ENCODE measurements at places on chromosomes 2 and 18.
A peak's percentile ranks its signal among the peaks of the same experiment; 100 is the strongest.

- DNase-seq, result no peak
Measured at GRCh38 chr18:74456349-74457042, 612 bp downstream of the DIPK1C start.

DNA sequence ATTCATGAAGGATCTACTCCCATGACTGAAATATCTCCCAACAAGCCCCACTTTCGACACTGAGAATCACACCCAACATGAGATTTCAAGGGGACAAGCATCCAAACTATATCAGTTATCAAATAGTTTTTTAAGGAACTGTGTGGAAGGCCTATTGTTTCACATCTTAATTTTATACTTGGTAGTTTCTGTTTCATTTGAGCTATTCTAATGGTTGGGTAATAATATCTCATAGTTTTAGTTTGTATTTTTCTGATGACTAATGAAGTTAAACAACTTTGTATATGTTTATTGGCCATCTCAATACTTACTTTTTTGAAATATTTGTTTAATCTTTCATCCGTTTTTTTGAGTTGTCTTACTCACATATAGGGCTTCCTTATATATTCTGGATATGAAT lies 135.0 kb downstream of the SCG2 start:
- no peak for DNase-seq

DNA sequence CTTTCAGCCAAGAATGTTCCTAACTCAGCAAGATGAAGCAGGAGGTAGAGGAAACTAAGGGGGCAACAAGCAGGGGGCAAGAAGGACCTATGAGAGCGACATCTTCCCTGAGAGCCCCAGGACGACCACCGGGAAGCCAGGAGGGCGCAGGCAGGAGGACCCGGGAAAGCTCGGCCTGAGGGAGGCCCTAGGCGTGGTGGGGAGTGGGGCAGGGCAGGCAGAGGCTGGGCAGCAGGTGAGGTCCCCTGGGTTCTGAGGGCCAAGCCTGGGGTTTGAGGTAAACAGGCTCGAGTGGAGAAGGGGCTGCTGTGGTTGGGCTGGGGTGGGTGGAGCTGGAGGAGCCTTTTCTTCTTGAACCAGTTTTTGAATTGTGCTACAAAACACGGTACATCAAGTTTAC lies 1.3 kb upstream of the ALPI start:
- DNase-seq, result no peak

- DNase-seq, result no peak
Measured at GRCh38 chr2:183991968-183992367, 606.4 kb upstream of the ZNF804A start.

DNA sequence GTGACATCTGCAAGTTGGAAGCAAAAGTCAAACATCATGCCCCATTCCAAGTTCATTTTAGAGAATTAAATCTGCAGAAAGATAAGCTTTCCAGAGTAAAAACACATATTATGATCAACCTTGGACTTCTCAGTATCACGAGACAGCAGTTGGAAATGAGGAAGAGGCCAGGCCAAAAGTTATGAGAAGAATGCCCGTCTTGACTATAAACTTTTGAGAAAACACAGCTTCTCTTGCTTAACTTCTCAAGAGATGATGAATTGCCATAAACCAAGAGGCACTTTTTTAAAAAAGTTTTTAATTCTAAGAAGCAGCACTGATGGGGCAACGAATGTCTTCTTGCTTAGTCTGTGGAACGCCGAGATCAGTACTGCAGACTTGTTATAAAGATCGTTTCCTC lies 52.6 kb upstream of the NFU1 start:
- DNase-seq, result no peak

DNA sequence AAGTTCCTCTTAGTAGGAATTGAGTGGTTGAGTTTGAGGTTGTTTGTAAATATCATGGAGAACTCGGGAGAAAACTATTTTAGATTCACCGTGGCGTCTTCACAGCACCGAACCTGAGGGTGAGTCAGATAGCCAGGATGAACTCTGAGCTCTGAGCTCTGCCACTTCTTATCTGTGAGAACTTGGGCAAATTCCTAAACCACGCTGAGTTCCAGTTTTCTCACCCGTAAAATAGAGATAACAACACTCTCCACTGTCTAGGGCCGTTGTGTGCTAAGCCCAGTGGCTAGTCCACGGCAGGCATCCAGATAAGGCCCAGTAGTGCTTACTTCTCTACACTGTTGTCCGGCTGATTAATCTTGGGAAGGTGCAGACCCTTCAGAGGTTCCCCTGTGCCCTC lies 7.0 kb downstream of the KIF5C start:
- no peak for DNase-seq

- peak; percentile 52 for DNase-seq
Measured at GRCh38 chr2:203690117-203690431, 16.4 kb upstream of the CD28 start.

DNA sequence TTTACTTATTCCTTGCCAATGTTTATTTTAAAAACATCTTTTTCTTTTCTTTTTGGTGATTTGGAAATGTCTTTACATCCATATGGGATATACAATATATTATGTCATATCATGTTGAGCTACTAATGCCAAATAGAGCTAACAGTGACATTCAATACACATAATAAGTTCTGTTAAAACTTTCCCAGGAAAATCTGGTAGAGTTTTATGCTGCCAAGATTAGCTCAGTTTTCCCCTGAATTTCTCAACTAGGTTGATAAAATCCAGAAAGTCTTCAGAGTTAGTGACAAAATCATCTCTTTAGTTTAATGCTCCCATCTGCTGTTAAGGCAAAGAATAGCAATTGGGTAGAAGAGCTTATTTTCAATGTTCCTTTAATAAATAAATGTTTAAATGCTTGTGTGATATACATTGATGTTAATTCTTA lies 9.9 kb downstream of the COL3A1 start:
- no peak for DNase-seq

- no peak for DNase-seq
Measured at GRCh38 chr2:6325616-6326015, 540.1 kb downstream of the CMPK2 start.

DNA sequence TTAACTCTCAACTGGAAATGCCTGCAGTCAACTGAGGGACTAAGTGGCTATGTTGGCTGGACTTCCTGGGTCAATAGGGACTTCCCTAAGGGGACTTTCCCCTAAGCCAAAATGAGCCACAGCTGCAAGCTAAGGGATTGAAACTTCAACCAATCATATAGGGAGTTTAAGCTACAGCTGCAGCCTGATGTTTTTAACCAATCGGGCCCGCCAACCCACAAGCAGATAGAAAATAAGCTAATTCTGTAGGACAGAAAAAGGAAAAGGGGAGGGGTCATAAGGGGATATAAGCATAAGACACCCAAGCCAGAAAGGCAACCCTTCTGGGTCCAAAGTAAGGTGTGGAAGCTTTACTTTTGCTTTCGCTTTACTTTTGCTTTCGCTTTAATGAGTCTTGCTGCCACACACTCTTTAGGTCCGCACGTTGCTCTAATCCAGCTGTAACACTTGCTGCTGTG lies 927.5 kb downstream of the ERBB4 start:
- no peak for DNase-seq

DNA sequence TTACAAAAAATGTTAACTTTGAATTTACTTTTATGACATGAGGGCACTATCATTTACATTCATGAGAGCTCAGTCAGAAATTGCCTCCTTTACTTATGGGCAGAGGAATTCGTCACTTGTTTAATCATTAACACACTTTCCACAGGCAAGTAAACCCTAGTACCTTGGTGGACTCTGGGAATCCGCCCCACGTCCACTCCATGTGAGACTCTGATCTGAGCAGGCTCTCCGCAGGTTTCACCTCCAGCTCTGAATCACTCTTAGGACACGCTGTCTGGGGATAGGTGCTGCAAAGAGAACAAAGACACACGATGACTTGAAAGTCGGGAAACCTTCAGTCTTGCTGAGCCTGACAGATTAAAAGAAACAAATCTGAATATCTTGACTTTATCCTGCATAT lies 73.6 kb downstream of the LPIN2 start:
- DNase-seq, result no peak
